ENCODE measurements at places on chromosomes 5 and 9.
A peak's percentile ranks its signal among the peaks of the same experiment; 100 is the strongest.

DNA sequence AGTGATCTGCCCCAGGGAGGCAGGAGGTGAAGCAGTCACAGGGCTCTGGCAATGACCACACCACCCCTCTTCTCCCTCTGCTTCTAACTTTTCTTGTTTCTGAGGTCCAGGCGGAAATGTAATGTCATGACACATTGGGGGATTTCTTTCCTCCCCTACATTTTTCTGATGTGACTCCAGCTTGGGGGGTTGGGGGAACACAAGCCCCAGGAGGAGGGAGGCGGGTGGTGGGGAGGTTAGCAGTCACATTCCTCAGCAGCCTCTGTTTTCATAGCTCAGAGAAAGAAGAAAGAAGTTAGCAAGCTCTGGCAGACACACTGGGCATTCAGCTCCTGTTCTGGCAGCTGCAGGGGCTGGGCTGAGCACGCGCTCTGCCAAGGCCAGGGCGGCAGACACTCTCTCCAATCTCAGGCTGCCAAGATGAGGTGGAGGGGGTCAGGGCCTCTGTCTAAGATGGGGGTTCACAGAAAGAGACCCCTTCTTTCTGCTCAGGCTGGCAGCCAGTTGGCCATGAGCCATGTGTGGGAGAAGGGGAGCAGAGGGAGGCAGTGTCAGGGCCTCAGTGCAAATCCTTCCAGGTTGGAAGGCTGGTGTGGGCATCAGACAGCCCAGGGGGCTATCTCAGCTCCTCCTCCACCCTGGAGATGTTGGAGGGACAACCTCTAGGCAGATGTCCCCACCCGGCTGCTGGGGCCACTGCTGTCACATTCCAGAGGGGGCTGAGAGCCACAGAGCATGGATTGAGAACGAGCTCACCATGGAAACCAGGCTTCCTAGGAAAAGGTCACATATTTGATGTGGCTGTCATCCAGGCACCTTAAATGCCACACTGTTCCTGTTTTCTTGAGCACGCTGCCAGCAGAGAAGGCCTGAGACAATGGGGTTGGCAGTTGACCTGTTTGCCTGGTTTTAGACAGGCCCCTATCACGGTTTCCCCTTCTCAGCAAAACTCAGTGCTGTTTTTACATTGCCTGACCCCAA, 20.1 kb upstream of the PFDN1 start:
- no peak for DNase-seq

GRCh38 chr5:87347272-87347671, 65.5 kb downstream of the CCNH start:
- DNase-seq = no peak

DNA sequence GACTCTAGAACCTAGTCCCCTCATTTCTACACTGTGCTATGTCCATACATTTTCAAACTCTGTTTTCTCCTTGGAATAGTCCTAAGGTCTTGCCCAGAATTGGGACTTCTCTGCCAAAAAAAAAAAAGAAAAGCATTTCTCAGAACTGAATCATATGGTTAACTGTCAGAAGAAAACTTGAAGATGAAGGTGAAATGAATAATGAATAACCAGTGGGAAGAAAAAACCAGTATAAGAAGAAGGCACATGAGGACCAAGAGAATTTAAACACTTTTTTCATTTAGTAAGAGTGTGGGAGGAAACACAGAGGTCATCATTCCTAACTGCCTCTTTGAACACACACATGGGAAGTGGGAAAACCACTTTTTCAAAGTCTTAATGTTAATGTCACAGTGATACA, 197.7 kb downstream of the PRELID2 start:
- no peak for DNase-seq

- DNase-seq = no peak
These were observed at the start of gene SLIT3 for GRCh38 chr5:169300468-169301385. Gene SLIT3, minus strand, starts transcription at chr5:169301139. Its CDS starts 430 bp downstream, at chr5:169300709.

- no peak for DNase-seq
These were observed 6.3 kb upstream of the KCNIP1 start for GRCh38 chr5:170497311-170498038.

GRCh38 chr9:31535651-31536050, 848.8 kb upstream of the ACO1 start:
- DNase-seq = no peak

DNA sequence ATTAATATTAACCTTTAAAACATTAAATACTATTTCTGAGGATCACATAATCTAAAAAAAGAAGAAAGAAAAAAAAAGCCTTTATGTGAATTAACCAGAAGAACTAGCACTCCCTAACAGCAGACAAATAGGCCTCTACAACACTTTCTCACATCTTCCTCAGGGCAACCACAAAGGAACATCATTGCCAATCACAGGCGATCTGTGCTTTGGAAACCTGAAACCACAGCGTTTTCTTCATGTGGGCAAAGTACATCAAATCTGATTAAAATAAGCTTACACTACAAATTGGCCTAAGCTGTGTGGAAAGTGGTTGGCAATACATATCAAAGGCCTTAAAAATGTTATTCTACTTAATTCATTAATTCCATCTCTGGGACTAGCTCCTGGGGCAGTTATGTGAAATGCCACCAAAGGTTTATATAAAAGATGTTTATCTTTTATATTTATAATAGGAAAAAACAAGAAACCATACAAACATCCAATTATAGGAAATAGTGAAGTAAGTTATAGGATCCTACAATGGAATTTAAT, 184.8 kb upstream of the TBCA start:
- DNase-seq = no peak

GRCh38 chr9:136975644-136976043, 1.7 kb upstream of the PTGDS start:
- DNase-seq = no peak

DNA sequence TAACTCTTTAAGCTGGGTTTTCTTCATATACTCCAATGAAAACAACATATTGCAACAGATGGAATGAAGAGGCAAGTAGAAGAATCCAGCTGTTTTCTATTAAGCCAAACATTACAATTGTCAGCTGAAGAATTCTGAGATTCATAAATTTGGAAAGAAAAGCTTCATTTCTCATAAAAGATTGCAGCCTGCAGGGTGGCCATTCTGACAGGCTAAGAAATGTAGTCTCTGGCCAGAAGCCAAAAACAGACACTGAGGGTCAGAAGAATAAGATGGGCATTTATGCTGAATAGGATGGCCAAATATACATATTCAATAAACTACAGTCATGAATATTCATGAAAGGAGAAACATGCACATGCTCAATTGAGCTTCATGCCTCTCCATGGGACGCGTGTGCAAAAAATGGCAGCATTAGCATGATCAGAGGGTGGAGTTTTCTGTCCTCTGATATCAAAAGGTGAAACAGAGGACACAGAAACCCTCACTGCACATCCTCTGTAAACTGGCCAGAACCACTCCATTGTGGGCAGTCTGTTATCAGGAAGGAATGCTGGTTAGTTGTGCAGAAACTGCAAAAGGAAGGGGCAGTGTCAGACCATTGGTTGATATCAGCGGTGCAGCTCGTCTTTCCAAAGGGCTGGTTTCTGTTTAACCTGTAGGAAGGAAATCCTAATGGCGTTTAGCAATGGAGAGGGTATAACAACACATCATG, 50.2 kb downstream of the FXN start:
- no peak for DNase-seq

DNA sequence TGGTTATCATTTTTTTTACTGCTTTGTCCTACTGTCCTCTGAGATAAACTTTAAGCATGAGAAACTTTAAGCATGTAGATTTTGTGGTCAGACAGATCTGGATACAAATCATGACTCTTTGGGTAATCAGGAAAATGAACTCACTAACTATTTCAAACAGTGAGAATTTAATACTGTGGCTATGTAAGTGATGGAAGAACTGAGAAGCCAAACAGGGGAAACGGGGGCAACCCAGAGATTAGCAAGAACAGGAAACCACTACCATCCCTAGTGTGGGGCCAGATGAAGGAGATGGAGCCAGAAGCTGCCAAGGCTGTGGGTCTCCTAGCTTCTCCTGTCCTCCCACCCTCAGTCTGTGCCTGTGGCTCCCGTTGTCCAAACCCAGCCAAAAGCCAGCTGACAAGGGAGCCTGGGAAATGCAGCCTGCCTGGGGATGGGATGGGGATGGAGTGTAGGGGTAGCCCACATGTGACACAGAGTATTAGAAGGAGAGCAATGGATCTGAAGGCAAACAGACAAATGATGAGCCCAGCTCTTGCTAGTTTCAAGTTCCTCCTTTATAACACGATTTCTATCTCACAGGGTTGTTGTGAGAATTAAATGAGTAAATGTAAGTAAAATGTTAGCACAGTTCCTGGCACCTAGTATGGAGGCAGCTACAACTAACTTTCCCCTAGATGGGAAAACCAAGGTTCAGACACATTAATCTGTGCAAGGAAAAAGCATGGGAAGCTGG, 27.7 kb upstream of the CDC23 start:
- no peak for DNase-seq

DNA sequence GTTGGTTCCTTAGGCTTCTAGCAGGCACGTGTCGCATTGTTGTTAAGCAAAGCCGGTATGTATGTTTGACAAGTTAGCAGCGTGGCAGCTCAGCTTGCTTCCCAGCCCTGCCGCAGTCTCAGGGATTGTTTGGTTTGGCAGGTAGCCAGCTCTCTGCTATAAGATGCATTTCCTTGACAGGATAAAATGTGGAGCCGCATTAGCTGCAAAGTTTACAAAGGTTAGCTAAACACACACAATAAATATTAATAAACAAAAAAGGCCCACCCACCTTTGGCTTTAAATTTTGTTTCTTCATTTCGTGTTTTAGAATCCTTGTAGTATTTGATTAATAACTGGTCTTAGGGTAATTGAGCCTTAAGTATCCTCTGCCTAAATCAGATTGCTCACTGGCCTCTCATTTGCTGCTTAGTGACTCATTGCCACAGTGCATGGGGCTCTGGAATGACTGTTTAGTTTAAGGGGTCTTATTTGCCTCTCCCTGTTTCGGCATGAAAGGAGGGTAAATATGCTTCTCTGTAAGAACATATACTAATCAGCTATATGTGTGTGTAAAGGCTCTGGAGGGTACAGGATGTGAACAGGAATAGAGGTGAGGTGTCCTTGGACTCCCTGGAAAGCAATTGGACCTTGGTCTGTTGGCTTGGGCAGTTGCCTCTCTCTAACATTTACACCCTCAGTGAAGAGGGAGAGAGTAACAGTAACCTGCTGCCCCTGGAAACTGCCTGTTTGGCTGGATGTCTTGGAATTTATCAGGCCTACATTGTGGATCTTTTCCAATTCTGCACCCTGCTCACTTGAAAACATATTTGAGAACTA, 122.0 kb downstream of the GDNF start:
- peak; percentile 98 for DNase-seq

- no peak for DNase-seq
These were observed 6.3 kb downstream of the MTREX start for GRCh38 chr5:55313870-55314617.

- peak; percentile 23 for DNase-seq
These were observed 3.6 kb downstream of the RPL12 start for GRCh38 chr9:127447416-127448111.

- DNase-seq = no peak
These were observed 88.8 kb upstream of the TRPC7 start for GRCh38 chr5:136453986-136454758.

DNA sequence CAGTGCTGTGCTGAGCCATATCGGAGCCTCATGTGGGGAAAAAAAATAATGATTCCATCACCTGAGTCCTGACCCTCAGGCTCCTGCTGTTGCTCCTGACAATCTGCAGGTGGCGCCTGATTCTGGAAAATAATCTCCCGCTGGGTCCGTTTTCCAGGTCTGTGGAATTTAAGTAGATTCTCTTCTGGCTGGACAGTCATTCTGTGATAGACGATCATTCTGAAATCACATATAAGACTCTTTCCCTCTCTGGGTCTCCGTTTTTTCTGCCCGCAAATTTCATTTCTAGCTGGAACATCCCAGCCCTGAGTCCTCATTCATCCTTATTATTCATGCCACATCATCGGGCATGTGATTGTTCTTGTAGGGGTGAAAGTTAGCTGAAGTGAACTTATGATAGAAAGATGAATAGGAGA, 22.1 kb upstream of the STXBP1 start:
- peak; percentile 90 for DNase-seq

- no peak for DNase-seq
These were observed 40.9 kb downstream of the CACNA1B start for GRCh38 chr9:137918331-137919094.

DNA sequence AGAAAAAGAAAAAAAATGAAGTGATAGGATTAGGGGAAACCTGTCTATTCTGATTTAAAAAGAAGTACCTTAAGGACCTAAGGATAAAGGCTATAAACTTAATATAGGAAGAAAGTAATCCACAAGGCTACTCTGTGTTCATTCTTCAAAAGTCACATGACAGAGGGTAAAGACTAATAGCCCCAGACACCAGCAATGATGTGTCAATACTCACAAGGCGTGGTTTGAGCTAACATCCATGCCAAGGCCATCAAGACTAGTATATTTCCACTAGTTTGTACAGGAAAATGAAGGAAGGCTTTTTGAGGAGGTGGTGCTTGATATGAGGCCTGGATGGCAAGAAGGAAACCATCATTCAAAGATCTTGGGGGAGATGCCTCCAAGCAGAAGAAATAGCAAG, 49.7 kb upstream of the TEX48 start:
- DNase-seq = no peak

DNA sequence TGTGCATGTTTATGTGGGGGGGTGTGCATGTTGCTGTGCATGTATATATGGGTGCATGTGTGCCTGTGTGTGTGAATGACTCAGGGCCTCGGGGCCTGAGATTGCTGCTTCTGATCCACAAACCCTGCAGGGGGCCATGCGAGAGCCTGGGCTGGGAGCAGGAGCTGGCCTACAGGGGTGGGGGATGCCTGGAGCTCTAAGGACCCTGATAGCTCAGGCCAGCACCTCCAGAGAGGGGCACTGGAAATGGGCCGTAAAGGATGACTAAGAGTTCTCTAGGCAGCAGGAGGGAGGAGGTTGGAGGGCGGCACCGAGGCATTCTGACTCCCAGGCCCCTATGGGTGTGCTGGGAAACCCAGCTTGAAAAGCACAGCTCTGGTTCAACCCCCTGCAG, 6.9 kb upstream of the UBAC1 start:
- no peak for DNase-seq

DNA sequence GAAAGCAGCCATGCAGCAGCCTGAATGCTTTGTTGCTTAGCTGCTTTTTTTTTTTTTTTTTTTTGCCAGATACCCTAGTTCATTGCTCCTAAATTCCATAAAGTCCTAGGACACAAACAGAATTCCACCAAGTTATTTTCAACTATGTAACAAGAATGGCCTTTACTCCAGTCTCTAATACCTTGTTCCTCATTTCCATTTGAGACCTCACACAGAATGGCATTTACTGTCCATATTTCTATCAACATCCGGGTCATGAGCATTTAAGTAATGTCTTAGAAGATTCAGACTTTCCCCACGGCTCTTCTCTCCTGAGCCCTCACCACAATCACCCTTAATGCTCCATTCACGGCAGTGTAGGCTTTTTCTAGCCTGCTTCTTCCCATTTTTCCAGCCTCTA, 31.7 kb upstream of the FBXW11 start:
- DNase-seq = no peak

GRCh38 chr5:174504266-174504726, 220.1 kb upstream of the MSX2 start:
- no peak for DNase-seq

- no peak for DNase-seq
These were observed 81.0 kb upstream of the EQTN start for GRCh38 chr9:27377811-27378456.

Data from NCI-H1417 (cell line).